Dermis blood vessel endothelial cell (primary cell): ENCODE measurements at places on chromosomes 4 and X.

DNA sequence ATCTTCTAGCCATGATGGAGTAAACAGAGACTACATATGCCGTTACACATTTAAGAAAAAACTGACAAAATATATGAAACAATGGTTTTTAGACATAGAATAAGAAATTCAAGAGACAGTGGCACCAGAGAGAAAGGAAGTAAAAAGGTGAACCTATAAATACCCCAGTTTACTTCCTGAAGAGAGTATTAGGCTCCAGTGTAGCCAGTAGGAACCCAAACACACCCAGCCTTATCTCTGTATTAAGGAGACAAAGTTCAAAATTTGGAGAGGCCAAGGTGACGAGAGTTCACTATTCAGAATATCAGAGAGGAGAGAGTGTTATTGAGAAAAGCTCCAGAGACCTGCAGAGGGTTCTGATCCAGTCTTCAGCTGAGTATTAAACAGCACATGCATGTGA, 119.0 kb downstream of the TET2 start:
- DNase-seq = no peak

DNA sequence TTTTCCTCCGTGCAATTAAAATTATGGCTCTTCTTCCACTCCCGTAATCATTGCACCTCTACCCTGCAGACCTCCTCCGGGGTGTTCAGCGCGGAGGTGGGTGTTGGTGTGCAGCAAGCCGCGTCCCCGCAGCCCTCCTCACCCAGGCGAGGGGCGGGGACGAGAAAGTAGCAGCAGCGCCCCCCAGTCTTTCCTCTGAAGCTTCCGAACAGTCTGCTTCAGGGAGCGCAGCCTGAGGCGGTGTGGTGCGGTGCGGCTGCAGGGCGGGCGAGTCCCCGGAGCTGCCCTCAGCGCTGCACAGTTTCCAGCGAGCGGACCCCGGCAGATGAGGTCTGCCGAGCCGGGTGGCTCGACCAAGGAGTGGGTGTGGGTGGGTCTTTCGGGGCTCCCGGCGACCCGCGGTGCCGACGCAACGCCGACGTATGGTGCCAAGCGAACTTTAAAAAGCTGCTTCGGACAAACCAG, at the start of gene FRAS1:
FRAS1 (plus strand) TSS at position 189 of the 465 bp plus-strand sequence. CDS start 687 bp downstream, outside the sequence.
- peak; percentile 24 for DNase-seq

DNA sequence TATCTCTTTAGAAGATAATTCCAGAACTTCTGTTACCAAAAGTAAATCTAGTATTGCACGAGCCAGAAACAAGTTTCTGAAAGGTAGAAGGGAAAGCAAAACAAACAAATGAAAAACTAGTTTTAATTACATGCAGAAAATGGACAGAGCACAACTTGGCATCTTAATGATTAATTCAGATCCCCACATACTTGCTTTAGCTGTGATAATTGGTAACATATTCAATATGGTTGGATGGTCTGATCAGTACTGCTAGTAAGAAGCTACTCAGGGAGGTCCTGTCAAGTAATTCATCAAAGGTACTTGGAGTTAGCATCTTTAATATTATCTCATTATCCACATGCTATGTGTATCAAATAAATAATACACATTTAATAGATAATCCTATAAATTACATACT, 204.3 kb downstream of the TRAM1L1 start:
- no peak for DNase-seq

GRCh38 chr4:111198446-111198845, 575.6 kb upstream of the PITX2 start:
- no peak for DNase-seq

DNA sequence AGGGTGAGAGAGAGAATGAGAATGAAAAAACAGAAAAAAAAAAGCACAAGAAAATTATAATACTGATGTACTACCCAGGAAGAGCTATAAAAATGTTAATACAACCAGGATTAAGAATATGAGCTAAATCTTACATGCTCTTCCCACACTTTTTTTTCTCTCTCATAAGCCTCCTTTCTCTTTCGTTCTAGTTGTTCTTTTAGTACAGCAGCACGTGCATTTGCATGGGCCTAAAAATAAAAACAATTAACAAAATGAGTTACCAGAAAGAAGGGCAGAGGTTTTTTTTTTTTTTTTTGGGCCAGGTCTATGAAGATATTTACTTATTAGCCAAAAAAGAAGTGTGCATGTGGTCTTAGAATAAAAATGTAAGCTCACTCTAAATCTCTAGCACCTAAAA, 105.5 kb downstream of the NEK1 start:
- DNase-seq = no peak
